GM23338 (cell line): ENCODE measurements at places on chromosomes 7 and 10.

GRCh38 chr7:44194069-44194468, 4.8 kb upstream of the GCK start:
- no peak for DNase-seq

GRCh38 chr10:52664629-52665028, 108.0 kb downstream of the MBL2 start:
- DNase-seq, result no peak

DNA sequence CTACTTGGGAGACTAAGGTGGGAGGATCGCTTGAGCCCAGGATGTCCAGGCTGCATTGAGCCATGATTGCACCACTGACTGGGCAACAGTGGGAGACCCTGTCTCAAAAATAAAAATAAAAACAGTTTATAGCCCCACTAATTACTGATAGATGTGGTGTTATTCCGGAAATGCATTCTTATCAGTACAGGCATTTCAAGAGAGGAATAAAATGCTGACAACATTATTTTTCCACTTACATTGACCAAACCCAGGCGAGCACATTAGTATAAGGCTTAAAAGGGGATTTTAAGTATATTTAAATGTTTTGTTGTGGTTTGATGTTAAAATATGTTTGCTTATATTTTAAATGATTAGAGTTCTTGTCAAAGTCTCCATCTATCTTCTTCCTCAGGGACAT, 359.5 kb downstream of the PLXDC2 start:
- no peak for DNase-seq

DNA sequence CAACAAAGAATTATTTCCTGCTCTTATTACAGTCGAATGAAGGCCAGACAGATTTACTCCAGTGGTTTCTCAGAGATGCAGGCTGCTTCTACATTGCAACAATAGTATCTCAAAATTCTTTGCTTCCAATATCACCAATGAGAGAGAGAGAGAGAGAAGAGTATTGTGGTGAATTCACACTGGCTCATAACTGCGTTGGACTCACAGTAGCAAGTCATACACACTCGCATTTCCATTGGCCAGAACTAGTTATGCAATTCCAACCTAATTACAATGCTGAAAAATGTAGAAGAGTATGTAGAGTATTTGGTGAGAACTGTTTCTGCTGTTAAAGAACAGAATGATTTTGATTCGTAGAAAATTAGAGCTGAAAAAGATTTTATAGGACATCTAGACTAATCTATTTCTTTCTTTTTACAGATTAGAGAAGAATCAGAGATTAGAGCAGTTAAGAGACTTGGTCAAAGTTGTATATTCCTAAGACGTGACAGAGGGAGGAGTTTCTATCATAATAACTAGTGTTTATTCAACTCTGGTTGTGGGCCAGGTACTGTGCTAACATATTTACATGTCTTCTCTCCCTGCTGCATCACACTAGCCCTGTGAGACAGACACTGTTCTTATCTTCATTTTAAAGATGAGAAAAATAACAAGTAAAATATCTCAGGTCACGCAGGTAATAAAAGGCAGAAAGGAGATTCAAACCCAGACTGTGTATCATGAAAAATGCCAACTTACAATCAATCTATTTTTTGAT, 34.6 kb upstream of the PDK4 start:
- DNase-seq, result no peak

- no peak for DNase-seq
Measured at GRCh38 chr10:5830629-5831445, 17.6 kb upstream of the GDI2 start.

DNA sequence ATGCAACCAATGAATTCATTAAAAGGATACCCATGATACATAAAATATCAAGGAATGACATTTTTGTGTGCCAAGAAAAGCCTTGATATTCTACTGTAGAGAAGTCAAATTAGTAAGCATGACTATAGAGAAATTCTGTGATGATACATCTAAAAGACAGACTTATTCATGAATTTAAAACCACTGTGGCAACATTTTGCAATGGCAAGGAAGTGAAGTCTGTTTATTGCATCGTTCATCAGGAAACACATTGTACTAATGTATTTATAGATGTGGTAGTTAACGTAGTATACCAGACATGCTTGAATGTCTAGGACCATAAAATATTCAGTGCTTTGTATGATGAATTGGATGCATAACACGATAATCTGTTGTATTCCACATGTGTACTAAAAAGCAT, 9.3 kb upstream of the CLEC5A start:
- DNase-seq, result no peak

DNA sequence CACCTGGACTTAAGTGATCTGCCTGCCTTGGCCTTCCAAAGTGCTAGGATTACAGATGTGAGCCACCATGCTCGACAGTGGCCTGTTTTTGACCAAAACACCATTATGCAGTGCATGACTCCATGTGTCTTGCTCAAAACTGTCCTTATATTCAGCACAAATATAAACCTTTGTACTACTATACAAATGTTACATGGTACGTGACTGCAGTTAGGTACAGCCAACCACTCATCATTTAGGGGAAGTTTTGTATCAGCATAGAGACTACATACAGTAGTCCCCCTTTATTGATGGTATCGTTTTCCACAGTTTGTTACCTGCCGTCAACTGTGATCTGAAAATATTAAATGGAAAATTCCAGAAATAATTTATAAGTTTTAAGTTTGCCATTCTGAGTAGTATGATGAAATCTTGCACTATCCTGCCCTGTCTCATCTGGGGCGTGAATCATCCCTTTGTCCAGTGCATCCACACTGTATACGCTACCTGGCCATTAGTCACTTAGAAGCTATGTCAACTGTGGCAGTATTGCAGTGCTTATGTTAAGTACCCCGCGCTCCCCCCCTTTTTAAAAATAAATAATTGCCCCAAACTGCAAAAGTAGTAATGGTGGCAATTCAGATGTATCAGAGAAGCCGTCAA, 23.3 kb upstream of the ZNF282 start:
- DNase-seq, result no peak

DNA sequence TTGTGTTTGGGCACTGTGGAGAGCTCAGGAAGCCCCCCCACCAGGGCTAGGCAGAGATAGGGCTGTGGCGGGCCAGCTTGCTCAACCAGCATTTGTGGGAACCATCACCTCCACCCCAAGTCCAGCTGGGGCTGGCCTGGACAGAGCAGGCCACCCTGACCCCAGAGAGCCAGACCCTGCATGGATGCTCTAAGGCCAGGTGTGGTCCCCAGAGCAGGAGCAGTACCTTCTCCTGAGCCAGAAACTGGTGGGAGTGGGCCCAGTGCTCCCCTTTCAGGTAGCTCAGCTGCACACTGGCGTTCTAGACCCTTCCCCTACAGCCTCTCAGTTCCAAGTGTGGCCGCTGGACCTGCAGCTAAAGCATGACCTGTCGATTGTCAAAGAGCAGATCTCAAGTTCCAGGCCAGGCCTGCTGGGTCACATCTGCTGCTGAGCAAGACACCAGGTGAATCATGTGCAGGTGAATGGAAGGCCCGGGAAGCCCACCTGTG, 57.2 kb downstream of the RASGEF1A start:
- no peak for DNase-seq
